ENCODE measurements at places on chromosomes 3 and 15.

GRCh38 chr15:26662283-26662682 lies 110.6 kb downstream of the GABRB3 start:
- DNase-seq, result no peak

DNA sequence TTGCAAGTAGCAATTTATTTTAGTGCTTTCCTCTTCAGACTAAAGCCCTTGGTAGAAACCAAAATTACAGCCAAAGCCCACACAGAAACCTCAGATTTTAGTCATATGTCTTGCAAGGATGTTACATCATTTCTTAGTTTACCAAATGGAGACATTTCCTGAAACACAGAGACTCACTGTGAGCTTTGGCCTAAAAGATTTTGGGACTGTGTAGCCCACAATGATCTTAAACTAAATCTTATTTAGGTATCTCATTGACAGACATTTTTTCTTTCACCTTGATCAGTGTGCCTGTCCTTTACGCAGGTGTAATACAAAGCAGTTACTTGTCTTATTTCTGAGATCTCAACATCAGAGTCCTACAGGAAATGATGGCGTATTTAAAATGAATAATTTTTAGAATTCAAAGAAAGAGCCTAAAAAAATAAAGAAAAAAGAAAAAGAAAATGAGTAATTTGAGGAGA lies 27.8 kb upstream of the AP4E1 start:
- no peak for DNase-seq

- no peak for DNase-seq
These were observed 137.2 kb upstream of the EPHA6 start for GRCh38 chr3:96677156-96677555.

DNA sequence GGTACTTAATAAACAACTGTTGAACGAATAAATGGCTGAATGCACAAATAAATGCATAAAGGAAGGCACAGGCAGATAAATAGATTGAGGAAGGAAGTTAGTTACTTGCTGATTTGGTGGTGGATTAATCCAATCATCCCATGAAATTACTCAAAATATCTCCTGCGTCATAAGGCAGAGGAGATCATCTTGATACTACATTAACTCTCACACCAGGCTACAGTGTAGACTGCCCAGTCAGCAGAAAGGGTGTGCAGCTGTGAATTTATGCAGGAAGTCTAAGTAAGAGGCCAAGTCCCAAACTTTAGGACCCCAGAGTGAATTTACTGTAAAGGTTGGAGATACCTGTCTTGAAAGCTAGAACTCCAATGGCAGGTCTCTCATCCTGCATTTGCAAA lies 38.6 kb downstream of the PRICKLE2 start:
- DNase-seq, result no peak

GRCh38 chr3:71454512-71455403 lies 128.8 kb downstream of the FOXP1 start:
- DNase-seq, result no peak

DNA sequence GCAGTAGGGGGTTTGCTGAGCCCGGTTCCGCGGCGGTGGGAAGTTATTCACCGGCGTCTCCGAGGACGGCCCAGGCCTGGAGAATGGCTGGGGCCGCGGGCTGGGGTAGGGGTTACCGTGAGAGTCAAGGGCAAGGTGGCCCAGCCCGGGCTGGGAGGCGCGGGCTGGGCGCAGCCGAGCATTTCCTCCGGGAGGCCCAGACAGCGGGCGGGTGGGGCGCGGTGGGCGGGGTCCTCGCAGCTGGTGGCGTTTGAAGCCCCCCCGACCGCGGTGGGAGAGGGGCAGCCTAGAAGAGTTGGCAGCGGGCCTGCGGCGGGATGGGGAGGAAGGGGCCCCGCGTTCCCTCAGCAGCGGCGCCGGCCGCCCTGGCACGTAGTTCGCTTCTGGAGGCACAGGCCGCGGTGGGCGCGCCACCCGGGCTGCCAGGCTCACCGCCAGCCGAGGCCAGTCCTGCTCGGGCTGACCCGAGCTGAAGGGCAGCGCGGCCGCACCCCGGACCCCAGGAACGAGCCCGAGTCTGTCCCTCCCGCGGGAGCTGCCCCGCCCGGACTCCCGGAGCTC lies 960 bp upstream of the KLF13 start:
- peak; percentile 15 for DNase-seq

- no peak for DNase-seq
These were observed 17.9 kb upstream of the STIMATE start for GRCh38 chr3:52915294-52915693.

GRCh38 chr15:80984856-80985255 lies 4.8 kb downstream of the MESD start:
- no peak for DNase-seq

- no peak for DNase-seq
These were observed 76.7 kb downstream of the RAD18 start for GRCh38 chr3:8886546-8886945.

- DNase-seq, result peak; percentile 55
These were observed 24.0 kb downstream of the STX19 start for GRCh38 chr3:94004301-94004910.

GRCh38 chr3:171228240-171228639 lies 201.7 kb upstream of the SLC2A2 start:
- no peak for DNase-seq

GRCh38 chr15:69624155-69624520 lies 171.5 kb downstream of the RPLP1 start:
- no peak for DNase-seq

- no peak for DNase-seq
These were observed 1.3 kb downstream of the MYRIP start for GRCh38 chr3:39810647-39811161.

DNA sequence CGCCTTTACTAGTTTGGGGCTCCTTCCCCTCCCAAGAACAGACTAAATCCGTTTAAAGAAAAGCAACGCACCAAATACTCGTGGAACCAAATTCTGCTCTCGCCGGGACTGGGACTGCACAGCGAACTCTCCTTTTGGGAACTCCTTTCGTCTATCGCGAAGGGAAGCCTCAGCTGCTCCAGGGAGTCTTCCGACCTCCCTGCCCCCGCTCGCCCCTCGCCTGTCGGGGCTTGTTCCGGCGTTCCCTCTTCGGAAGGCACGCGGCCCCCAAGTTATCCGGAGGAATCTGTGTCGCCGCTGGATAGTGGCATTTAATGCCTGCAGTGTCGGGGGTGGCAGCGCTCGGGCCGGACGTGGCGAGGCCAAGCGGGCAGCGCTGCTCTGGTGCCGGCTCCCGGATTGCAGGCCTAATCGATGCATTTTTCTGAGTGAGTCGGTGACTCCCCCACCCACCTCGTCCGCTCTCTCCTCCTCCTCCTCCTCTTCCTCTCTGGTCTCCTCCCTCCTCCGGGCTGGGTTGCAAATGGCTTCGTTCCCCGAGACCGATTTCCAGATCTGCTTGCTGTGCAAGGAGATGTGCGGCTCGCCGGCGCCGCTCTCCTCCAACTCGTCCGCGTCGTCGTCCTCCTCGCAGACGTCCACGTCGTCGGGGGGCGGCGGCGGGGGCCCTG lies at the start of gene TRIM71:
TSS of gene TRIM71 (plus strand) at position 440 of the 671 bp plus-strand sequence. CDS start at position 524, 84 bp downstream.
- no peak for DNase-seq

GRCh38 chr15:67906382-67906781 lies 66.5 kb upstream of the RNU6-1 start:
- DNase-seq, result no peak

DNA sequence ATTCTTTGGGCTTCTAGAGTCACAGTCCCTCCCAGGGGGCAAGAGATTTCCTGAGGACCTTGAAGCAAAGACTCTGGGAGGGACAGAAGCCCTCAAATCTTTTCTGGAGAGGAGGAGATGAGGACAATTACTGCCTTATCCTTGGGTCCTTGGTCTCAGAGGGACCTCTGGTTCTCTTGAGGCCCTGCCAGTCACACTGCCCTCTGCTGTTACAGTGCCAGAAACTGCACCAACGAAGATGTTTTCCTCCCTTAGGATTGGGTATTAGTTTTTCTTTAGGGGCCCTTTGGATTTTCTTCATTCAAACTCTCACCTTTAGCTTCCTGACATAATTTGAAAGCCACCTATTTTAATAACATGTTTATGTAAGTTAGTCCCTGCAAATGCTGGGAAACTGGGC lies 58.2 kb upstream of the SCN5A start:
- DNase-seq, result no peak

DNA sequence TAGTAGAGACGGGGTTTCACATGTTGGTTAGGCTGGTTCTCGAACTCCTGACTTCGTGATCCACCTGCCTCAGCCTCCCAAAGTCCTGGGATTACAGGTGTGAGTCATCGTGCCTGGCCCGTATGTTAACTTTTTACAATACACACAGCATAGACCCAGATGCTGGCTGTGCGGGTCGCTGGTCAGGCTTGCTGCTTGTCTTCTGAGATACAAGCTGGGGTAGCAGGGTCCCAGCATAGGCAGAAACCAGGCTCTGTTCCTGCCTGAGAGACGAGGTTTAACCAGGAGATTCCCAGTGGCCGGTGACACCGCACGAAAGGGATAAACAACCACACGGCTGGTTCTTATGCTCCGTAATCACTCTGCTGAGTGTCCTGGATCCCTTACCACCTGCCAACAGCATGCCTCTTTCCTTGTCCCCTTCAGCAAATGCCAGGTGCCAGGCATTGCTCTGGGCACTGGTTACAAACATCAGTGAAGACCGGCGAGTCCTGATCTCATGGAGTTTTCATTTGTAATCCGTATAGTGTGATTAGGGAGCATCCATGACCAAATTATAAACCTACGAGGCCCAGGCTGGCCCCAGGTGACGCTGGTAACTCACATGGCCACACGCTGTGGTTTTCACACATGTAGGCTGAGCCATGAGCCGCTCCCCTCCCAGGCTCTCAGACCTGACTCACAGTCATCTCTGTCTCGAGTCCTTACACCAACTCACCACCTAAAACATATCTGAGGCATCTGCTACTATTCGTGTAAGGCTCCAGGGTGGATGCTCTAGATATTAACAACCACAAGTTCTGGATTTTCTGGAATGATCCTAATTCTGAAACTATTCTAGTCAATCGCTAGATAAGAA lies 125.7 kb downstream of the PDZRN3 start:
- no peak for DNase-seq

GRCh38 chr3:102030661-102031060 lies 181.3 kb downstream of the NFKBIZ start:
- DNase-seq, result no peak

- no peak for DNase-seq
These were observed 40.5 kb downstream of the CYFIP1 start for GRCh38 chr15:22939652-22940061.

GRCh38 chr15:91199511-91199910 lies 99.5 kb downstream of the SV2B start:
- no peak for DNase-seq

DNA sequence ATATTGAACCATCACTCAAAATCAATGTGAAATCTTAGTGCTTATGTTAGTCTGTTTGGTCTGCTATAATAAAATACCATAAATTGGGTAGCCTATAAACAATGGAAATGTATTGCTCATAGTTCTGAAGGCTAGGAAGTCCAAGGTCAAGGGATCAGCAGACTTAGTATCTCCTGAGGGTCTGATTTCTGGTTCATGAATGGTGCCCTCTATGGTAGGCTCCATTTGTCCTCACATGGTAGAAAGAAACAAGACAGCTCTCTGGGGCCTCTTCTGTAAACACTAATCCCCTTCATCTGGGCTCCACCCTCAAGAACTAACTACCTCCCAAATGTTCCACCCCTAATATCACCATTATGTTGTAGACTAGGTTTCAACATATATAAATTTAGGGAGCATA lies 15.0 kb upstream of the EOMES start:
- no peak for DNase-seq

DNA sequence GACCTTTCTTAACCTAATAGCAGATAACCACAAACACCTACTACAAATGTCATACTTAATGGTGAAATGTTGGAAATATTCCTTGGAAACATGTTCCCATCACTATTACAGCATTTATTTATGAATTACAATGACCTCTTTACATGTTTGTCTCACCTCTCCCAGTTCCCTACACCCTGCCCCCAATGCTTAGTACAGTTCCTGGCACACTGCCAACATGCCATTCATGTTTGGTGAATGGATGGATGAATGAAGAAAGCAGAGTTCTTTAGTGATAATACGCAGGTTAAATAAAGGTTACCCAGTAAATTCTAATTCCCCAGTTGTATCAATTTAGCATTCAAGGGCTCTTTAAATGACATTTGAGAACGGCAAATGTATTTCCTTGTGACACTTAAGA lies 259.9 kb upstream of the ATP11B start:
- DNase-seq, result no peak

GRCh38 chr3:187183903-187184302 lies 13.4 kb upstream of the RTP1 start:
- DNase-seq, result no peak

GRCh38 chr15:30923429-30923828 lies 19.7 kb downstream of the FAN1 start:
- DNase-seq, result no peak

- no peak for DNase-seq
These were observed 37.9 kb upstream of the TJP1 start for GRCh38 chr15:29859973-29860715.

DNA sequence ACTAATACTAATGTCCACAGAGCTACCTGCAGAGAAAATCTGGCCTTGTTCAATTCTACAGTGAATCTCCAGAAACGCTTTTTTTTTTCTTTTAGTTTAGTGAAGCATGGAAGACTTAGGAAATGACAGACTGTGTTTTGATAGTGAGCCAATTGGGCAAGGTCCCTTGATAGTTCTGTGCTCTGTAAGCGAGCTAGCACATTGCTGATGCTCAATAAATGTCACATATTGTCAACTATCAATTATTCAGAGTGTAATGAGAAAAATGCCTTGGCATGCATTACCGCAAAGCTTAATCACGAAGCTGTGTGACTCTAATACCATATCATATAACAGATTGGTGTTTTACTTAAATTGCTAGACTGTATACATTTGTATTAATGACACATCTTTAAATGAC lies 5.2 kb upstream of the C3orf85 start:
- DNase-seq, result no peak

DNA sequence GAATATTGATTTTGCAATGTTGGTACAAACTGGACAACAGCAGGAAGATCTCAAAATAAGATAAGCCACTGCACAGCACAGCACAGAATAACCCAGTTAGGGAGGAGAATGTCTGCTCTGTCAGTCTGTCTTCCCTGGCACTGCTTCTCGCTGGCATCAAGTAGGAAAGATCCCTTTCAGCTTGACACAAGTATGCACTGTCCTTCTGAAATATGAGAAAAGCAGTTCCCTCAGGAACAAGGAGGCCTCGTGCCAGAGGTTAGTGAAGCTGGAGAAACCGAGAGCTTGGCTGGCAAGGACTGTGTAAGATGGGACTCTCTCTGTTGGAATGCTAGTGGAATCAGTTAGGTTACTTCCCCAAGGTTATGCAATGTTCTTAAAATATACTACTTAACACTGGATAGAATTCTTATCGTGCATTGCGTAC lies 59.1 kb downstream of the FMN1 start:
- no peak for DNase-seq

- no peak for DNase-seq
These were observed 288.7 kb downstream of the GBE1 start for GRCh38 chr3:81472600-81473362.
